ENCODE measurements at places on chromosomes 11 and 22.

- no peak for DNase-seq
Measured at GRCh38 chr11:12430351-12430750, 53.0 kb downstream of the PARVA start.

- no peak for DNase-seq
Measured at GRCh38 chr11:124928942-124929665, 6.7 kb downstream of the HEPACAM start.

GRCh38 chr22:48091656-48092223 lies 1329.3 kb downstream of the TBC1D22A start:
- no peak for DNase-seq

DNA sequence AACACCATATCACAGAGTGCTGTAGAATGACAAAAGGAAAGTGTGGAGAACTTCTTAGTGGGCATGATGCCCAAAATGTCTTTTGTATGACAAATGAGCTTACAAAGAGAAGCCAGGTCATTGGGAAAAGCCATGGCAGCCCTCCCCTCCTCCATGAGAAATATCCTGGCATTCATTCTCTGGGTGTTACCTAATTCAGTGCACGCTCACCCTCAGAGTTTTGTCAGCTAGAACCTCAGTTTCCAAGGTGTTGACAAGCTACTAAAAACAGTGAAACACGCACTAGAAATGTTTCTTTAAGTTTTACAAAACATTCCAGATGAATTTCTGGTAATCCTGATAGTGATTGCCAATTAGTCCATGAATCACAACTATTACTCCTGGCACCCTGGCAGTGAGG lies 105.4 kb upstream of the FSHB start:
- DNase-seq, result no peak

- no peak for DNase-seq
Measured at GRCh38 chr22:30332994-30333706, 6.4 kb upstream of the TBC1D10A start.

DNA sequence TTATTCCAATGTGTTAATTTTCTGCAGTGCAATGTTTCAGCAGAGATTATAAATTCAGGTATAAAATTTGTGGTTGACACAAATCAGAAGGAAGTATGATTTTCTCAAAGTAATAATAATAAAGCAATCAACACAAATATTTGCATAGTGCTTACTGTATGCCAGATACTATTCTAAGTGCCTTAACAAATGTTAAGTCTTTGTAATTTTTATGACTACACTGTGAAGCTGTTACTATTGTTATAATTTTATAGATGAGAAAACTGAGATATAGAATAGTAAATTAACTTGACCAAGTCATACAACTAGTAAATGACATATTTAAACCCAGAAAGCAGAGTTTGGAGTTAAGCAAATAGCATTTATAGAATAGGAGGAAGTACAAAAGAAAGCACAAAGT lies 16.4 kb upstream of the OR6X1 start:
- no peak for DNase-seq

DNA sequence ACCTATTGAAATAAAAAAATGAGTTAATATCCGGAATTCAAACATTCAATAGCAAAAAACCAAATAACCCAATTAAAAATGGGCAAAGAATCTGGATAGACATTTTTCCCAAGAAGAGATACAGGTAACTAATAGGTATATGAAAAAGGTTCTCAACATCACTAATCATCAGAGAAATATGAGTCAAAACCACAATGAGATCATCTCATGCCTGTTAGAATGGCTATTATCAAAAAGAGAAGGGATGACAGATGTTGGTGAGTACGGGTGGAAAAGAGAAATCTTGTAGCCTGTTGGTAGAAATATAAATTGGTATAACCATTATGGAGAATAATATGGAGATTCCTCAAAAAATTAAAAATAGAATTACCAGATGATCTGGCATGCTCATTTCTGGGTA lies 26.9 kb upstream of the OR6M1 start:
- no peak for DNase-seq

DNA sequence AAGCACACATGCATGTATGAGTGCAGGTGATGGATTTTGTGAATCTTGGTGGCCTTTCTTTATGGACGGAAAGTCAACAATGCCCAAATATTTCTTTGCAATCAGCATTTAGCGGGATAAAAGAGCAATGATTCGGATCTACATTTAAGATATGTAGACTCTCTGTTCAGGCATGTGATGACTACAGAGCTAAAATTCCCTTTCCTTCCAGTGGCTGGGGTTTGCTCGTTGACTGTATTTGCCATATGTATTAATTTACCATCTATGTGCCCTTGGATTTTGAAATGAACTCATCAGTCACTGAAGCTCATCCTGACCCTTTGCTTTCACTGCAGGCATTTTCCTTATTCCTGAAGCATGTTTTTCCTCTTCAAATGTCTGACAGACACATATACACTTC lies 13.6 kb downstream of the BLID start:
- no peak for DNase-seq

- no peak for DNase-seq
Measured at GRCh38 chr11:71086687-71087258, 165.6 kb downstream of the SHANK2 start.

GRCh38 chr11:107430525-107430924 lies 27.1 kb downstream of the CWF19L2 start:
- no peak for DNase-seq

GRCh38 chr11:8721609-8722500 lies 39.3 kb downstream of the RPL27A start:
- no peak for DNase-seq

DNA sequence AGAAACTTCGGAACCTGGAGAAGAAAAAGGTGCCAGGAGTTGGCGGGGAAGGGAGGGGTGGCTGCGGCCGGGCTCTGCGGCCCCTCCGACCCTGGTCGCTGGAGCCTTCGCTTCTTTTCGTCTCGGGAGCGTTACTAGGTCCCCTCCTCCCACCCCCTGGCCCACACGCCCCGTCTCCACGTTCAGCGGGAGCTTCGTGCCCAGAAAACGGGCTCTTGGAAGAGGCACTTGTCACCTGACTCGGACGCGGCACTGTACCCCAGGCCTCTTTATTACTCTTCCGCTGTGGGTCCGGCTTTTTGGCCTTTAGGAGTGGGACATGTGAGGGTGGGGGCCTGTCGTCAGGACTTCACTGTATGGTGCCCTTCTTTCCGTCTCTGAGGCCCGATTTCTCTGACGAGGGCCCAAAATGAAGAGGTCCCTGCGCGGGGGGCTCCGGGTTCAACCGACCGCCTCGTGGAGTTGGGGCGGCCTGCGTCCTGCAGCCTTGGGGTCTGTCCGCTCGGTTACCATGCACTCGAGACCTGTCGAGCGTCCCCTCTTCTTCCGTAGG lies 1.2 kb downstream of the CAPRIN1 start:
- no peak for DNase-seq

DNA sequence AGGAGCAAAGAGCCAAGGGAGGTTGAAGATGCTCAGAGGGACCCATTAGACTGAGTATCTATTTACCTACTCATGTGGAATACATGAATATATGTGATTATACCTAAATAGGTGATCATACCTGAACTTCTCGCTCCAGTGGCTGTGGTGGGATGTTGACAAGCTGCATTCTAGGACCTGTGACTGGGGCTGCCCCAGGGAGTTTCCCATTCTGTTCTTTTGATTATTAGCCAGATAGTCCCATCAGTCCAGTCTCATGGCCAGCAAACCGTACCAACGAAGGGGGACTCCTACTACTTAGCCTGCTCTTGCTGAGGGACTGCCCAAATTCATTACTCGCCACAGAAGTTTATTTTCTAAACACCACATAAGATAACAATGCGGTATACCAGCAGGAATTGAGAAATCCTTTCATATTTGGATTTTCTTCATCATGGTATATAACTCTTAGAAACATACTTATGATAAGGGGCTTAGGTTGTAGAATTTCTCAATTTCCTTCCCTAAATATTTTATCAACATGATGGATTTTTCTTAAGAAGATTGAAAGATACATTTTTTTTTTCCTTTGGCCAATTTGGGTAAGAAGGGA lies 273.9 kb downstream of the NTM start:
- DNase-seq, result no peak

GRCh38 chr11:12915093-12915492 lies 94.0 kb upstream of the RASSF10 start:
- no peak for DNase-seq

DNA sequence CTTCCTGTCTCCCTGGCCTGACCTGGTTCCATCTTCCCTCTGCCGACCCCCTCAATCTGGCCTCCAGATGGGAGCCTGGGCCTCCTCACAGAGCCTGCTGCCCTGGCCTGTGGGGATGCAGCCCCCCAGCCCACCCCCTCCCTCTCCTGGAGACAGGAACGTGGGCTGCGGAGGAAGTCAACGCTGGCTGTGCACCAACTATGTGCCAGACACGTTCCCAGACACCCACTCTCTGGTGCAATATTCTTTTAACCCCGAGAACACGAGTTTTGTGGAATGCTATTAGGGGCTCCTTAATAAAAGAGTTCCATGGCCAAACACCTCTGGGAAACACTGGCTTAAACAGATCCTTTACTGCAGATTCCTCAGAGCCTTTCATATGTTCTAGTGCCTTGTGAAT lies 15.9 kb downstream of the WNT11 start:
- DNase-seq, result no peak

DNA sequence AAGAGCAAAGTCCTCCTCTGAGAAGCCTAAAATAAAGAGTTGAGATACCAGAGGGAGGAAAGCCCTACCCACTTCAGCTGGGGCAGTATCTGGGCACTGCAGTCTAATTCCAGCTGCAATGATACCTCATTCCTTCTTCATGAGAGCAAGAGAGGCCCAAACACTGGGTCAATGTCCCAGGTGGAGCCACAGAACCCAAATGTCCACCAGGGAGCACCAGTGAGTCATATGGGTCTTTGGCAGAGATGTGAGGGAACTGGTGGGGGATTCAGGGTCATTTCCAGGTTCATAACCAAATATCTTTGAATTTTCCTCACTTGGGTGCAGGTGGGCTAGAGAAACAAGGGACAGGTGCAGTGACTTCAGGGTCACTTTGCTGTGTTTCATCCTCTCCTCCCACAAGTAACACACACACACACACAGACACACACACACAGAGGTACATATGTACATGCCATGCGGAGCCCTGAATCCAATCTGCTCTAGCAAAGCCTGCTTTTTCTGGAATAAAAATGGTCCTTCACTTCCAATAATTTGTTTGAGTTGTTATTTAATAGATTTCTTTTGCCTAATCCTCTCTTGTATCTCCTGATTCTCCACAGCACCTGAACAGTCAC lies 585.4 kb downstream of the SOX6 start:
- no peak for DNase-seq

GRCh38 chr11:115396533-115396932 lies 107.7 kb downstream of the CADM1 start:
- DNase-seq, result no peak

- no peak for DNase-seq
Measured at GRCh38 chr11:63240098-63240497, 3.3 kb downstream of the SLC22A25 start.

- no peak for DNase-seq
Measured at GRCh38 chr11:27582621-27583020, 76.1 kb upstream of the LIN7C start.

GRCh38 chr22:19463008-19463407 lies 15.5 kb upstream of the C22orf39 start:
- no peak for DNase-seq

DNA sequence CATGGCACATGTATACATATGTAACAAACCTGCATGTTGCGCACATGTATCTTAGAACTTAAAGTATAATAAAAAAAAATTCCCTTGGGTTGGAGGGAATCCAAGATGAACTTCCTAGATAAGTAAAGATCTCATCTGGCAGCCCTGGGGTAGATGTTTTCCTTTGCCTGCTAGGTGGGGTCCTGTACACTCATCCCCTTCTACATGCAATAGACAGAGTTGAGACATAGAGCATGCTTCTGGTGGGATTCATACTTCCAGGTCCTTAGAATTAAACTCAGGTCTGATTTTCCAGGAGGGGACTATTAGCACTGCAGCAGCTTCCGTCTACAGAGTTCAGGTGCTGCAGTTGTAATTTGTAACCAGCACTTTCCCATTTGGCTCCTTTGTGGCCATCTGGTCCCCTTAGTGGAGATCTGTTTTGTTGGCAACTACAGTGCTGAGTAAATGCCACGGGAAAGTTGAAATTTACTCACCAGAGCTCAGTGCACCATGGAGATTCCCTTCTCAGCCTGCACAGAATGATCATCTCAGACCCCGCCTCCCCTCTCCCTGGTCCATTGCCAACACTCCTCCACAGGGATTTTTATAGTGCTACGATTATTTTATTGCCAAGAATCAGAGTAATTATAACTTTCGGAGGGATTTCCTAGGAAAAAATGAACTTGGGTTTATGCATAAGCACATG lies 220.1 kb upstream of the E2F8 start:
- no peak for DNase-seq

DNA sequence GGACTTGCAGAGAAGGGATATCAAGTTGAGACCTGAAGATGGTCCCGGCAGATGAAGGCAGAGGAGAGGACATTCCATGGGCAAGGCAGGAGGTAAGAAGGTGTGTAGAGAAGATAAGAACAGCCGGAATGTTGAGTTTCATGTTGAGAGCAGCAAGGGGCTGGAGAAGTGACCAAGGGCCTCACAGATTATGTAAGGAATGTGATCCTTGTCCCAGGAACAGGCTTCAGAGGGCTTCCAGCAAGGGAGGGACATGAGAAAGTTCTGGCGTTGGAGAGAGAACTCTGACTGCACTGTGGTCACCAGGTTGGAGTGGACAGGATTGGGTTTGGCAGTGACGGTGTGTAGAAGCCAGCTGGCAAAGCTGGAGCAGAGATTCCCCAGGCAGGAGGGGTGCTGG lies 27.6 kb upstream of the PPFIA1 start:
- DNase-seq, result no peak

- no peak for DNase-seq
Measured at GRCh38 chr22:25970999-25971811, 198.1 kb upstream of the SEZ6L start.

DNA sequence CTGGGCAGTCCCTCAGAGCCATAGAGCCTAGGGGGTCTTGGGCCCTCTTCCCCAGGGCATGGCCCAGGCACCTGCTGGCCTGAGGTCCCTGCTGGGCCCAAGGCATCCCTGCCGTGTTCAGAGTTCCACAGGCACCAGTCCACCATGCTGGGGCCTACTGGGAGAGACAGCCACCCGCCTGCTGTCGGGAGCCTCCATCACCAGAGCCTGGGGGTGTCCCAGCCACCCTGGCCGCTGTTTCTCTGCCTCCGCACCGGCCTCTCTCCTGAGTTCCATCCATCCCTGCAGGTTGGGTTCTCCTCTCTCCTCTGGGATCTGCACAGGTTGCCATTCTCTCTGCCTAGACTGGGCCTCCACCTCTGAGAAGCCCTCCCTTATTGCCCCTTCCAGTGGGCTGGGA lies 68.6 kb downstream of the KCNQ1 start:
- DNase-seq, result no peak

- DNase-seq, result no peak
Measured at GRCh38 chr11:123778511-123778910, 24.2 kb upstream of the OR6X1 start.

Measured in stimulated activated CD8-positive, alpha-beta memory T cell treated with anti-CD3 and anti-CD28 coated beads, Interleukin-7, amount 100 ng/mL, for 24 hours (primary cell).